ENCODE measurements at places on chromosomes 2 and 18. TPM values are rescaled to one million over a fixed set of nuclear protein-coding genes. Genes with fewer than 3 reads are reported as not detected.

DNA sequence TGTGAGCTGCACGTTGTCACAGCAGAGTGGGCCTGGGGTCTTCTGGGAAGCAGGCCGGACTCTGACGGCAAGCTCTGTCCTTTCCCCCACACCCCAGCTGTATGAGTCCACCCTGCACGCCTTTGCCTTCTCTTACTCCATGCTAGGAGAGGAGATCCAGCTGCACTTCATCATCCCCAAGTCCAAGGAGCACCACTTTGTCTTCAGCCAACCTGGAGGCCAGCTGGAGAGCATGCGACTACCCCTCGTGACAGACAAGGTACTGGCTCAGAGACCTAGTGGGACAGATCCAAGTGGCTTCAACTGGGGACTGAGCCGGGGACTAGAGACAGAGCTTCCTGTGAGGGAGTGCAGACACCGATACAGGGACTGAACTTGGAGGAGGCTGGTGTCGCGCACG is 40.1 kb downstream of the NTSR2 start:
- no peak overlapping the region for H3K27ac ChIP-seq
- H3K27me3 ChIP-seq: no peaks in the 10 kb centered on the region
- no peak for DNase-seq
- H3K4me1 ChIP-seq: no peaks in the 10 kb centered on the region

GRCh38 chr18:21682371-21683051 is 22.1 kb downstream of the ABHD3 start:
- no peaks in the 10 kb centered on the region for H3K27me3 ChIP-seq
- no peaks in the 10 kb centered on the region for H3K36me3 ChIP-seq
- peak overlapping the region; percentile 50 for H3K27ac ChIP-seq
- no peak for DNase-seq
- H3K4me1 ChIP-seq: no peaks in the 10 kb centered on the region

GRCh38 chr2:220987839-220988238 is 584.3 kb downstream of the EPHA4 start:
- H3K27ac ChIP-seq: no peak overlapping the region
- H3K4me1 ChIP-seq: no peaks in the 10 kb centered on the region
- H3K4me3 ChIP-seq: no peak overlapping the region
- no peak for DNase-seq

DNA sequence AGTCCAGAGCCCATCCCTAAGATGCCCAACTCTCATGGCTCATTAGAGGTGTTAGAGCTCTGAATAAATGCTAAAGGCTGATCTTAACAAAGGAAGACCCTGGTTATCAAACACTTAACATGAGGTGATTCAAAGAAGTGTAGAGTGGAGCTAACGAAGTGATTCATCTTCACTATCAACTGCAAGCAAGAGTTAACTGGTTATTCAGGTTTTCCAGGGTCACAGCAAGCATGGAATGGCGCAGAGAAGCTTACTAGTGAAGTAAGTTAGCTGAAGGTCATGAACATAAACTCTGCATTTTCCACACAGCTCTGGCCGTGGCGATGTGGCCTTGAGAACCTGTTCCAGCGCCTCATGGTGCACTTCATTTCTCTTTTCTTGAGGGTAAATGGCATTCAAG is 17.0 kb downstream of the RND3 start:
- no peak overlapping the region for H3K27ac ChIP-seq
- H3K4me3 ChIP-seq: no peak overlapping the region
- H3K4me1 ChIP-seq: peaks cover 7% of the 10 kb centered on the region
- peaks cover 4% of the 10 kb centered on the region for H3K36me3 ChIP-seq
- H3K27me3 ChIP-seq: no peaks in the 10 kb centered on the region
- no peak for DNase-seq

DNA sequence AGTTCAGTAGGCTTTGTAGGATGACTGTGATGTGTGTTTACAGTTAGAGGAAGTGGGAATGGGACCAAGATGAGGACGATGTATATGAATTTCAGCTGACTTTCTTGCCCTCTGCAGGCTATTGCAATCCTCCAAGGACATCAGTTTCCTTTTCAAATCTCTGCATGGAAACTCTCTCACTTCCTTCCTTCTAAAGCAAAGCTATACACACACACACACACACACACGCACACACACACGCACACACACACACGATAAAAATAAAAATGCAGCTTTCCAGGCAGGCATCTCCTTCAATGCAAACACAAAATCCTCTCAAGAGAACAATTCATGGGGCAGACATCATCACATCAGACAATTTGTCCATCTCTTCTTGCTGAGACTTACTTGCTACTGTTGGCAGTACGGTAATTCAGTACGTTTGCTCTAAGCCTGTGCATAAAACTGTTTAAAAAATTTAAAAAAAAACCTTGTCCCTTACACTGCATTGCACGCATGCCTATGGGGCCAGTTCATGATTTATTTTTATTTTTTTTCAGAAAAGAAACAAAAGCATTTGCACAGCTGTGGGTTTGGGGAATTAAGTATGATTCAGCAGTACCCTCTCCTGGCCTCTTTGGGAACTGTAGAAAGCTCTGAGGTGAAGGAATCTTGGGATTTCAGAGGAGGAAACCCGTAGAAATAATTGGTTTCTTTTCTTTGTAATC is 27.1 kb upstream of the ICOS start:
- H3K4me3 ChIP-seq: no peak overlapping the region
- DNase-seq: no peak

DNA sequence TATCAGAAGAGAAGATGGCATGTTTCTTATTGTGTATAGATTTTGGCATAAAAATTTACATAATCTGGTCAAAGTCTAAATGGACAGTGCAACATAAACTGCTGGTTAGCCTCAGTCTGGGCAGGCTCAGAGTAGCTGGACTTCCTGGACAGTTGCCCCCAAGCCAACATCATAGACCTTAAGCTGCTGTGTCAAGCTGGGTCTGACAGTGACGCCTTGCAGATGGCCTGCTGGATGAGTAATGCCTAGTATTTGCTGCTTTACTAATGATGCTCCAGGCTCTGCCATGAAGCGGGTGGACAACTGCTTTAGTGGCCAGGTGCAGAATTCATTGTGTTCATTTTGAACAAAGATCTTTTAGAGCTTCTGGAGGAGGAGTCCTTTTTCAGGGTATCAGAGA is 603.7 kb upstream of the ZEB2 start:
- no peak overlapping the region for H3K4me3 ChIP-seq
- H3K36me3 ChIP-seq: no peaks in the 10 kb centered on the region
- H3K27me3 ChIP-seq: no peaks in the 10 kb centered on the region
- DNase-seq: no peak

DNA sequence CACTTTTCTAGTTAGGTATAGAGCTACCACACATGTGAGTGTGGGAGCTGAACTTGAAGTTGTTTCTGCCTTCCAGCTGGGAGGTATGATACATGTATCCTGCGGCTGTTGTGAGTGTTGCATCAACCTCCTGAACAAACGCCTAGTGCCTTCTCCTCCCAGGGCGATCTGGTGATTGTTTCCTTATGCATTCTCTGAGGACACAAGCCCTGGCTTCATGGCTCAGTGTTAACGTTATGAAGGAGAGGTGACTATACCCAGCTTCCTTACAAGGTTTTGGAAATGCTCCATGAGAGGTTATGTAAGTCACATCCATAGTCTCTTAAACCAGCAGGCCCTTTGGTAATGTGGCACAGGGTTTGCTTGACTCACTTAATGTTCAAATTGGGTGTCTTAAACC is 64.9 kb downstream of the SPRED2 start:
- peak overlapping the region; percentile 65 for H3K27ac ChIP-seq
- H3K27me3 ChIP-seq: no peaks in the 10 kb centered on the region
- no peaks in the 10 kb centered on the region for H3K36me3 ChIP-seq
- H3K4me3 ChIP-seq: no peak overlapping the region

Gene ADRA2B
- 1.3 TPM for total RNA-seq

Gene FBXO36
- 3.3 TPM for total RNA-seq

All from breast epithelium (tissue), 4 donors.